ENCODE measurements at places on chromosomes 1 and 21.

DNA sequence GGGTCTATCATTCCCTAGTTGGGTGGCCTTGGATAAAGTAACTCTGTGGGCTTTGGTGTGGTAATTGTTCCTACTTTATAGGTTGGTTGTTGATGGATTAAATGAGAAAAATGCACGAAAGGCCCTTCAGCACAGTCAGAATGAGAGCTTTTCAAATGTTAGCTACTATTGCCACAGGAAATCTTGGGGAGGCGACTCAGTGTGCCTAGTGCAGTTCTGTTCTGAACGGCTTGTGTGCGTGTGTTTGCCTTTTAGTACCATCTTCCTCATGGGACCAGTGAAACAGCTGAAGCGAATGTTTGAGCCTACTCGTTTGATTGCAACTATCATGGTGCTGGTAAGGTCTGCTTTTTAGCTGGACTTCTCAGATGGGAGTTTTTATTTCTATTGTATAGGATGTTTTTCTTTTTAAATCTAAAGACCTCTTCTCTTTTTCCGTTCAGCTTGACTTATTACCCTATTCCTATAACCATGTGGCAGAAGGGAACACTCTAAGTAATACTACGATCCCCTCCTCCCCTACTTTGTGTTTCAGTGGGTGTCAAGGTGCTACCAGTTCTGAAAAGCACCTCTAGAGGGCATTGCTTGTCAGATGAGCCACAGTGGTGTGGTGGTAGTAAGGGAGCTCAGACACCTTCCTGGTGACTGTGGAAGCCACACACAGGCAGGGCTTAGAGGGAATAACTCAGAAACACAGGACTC, 9.2 kb downstream of the SFT2D2 start:
- DNase-seq: peak; percentile 65

- DNase-seq: no peak
Measured at GRCh38 chr1:74571891-74572290, 59.5 kb upstream of the LRRC53 start.

DNA sequence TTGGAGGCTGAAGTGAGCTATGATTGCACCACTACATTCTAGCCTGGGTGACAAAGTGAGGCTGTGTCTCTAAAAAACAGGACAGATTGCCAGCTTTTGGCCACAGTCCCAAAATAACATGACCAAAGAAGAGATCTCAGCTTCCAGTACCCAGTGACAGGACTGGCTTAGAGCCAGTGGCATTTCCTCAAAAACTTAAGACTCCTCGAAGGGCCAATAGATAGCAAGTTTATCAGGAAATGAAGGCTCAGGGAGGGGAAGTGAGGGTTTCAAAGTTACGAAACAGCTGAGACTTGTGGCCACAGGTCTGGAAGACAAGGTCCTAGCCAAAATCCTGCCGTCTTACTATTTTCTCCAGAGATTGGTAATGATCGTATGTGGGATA, 6.3 kb upstream of the TMEM39B start:
- DNase-seq: peak; percentile 21

DNA sequence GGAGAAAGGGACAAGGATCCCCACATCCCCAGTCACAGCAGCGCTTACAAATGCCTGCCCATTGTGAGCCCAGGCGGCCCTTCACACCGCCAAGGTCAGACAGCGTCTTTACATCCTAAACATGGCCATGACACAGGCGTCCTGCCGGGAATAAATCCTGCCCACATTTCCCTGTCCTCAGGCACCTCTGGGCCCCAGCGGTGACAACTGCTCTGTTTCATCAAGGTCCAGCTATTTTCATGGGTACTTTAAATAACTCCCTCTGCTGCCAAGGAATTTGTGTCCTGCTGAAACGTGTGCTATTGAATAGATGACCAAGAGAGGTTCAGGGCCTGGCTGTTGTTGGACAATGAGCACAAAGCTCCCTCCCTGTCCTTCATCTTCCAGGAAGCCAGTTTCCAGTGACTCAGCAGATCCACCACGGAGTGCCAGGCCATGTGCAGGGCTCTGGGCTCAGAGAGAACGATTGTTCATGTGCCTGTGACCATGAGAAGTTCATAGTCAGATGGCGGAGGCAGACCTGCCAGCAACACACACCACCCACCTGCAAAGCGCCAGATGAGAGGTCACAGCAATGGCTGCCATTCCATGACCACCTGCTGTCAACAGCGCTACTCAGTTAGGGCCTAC, 195.8 kb downstream of the MATN1 start:
- no peak for DNase-seq

DNA sequence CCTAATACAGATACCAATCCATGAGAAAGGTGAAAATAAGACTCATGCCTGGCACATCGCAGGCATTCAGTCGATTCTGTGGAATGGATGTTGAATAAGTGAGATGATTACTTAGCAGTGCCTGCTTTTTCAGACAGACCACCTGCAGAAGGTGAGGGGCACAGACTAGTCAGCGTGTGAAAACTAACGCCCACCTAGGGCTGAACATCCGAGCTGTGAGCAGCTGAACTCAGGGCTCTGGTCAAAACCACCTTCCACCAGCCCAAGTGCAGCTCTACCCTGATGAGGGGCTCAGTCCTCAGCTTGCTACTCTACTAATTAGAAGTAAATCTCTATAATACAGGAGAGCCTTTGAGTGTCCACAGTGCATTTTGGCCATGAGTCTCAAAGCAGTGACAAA, 32.5 kb downstream of the LMX1A start:
- DNase-seq: no peak

- DNase-seq: no peak
Measured at GRCh38 chr1:204924013-204924759, 53.5 kb downstream of the NFASC start.

- DNase-seq: no peak
Measured at GRCh38 chr1:171221665-171222591, 26.4 kb upstream of the FMO1 start.

- DNase-seq: no peak
Measured at GRCh38 chr21:41961282-41961701, 7.5 kb upstream of the C2CD2 start.

DNA sequence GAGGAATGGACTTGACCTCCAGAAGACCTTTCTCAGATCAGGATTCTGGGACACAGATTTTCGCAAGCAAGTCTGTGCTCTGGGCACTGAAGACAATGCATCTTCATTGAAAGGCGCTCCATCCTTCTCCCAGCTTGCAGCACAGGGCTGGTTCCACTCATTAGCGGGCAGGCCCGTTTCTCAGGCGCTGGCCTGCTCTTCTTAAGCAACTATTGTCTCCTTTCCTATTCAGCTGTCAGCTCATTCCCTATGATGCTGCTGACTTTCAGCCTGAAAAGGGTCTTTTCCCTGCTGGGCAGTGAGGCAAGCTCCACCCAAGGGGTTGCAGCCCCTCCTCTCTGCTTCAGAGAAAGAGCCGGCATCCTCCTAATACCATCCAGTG, 91.9 kb upstream of the PLXNA2 start:
- DNase-seq: no peak

DNA sequence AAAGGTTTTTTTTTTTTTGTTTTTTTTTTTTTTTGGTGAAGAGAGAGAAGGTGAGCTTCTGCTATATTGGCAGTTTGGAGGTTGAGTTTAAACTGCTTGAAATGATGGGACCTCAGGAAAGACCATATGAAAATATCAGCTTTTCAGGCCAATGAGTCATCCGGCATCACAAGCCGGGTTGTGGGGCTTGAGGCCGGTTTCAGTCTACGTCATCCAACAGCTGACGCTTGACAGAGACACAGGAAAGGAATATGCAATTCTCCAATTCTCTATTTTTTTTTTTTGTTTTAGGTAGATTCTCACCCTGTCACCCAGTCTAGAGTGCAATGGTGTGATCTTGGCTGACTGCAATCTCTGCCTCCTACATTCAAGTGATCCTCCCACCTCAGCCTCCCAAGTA, 52.4 kb downstream of the KCNJ6 start:
- no peak for DNase-seq

- DNase-seq: no peak
Measured at GRCh38 chr1:107512836-107513235, 372.0 kb downstream of the NTNG1 start.

DNA sequence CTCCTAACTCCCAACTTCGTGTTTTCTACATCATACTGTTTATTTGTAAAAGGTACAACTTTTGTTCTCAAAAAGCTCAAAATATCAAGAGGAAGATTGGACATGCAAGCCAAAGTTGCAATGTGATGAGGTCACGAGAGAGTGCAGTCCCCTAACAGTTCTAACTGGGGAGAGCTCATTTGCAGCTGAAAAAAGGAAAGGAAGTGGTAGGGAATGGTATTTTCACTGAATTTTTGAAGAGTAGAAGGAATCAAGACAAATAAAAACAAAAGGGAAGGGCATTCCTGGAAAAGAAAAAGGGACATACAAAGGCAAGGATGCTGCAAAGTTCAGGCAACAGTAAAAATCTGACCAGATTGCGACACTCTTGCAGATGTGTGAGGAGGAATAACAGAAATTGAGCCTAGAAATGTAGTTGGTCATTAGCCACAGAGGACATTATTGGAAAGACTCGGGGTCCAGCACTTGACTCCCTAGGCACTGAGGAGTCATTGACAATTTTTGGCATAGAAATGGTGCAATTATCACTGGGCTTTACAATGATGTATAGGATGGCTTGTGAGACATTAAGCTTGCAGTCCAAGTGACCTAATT, 67.9 kb downstream of the TBX15 start:
- DNase-seq: no peak

DNA sequence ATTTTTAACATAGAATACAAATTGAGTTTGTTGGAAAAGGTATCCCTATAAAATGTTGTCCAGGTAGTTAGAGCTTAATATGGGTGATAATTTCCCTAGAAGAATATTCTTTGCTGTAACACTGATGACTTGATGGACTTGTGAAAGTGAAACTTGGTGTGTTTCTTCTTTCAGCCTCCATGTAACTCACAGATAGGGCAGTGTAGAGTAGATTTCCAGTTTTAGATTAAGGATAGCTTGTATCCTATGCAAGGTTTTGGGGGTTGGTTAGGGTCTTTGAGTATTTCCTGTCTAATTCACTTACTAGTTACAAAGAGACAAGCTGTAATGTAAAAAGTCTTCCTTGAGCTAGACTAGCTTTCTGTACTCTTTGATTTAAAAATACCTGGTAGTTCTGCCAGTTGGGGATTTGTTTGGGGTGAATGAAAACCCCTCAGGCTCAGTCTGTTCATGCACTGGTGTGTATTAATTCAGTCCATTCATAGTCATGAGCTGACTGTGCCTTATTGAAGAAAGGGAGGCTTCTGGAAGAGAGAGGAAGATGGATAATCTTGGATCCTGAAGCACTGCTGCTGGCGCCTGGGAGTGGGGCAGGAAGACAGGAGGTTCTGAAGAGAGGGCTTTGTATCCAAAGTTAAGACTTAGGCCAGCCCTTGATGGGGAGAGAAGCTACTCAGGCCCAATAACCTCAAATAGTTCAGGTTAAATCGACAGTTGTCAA, 83.6 kb downstream of the CAMTA1 start:
- DNase-seq: no peak

DNA sequence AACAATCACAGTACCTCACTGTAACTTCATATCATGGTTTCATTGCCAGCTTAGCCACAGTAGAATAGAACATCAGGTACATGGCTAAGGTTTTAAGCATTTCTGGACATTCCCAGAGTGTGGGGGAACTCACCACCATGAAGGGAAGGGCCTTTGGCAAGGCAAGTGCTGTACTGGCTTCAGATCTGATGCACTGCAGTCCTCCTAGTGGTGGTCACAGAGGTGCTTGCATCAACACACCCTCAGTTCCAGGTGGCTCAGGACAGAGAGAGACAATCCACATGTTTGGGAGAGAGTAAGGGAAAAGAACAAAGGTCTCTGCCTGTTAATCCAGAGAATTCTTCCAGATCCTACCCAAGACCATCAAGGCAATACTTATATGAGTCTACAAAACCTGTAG, 528.4 kb upstream of the RGS18 start:
- no peak for DNase-seq

DNA sequence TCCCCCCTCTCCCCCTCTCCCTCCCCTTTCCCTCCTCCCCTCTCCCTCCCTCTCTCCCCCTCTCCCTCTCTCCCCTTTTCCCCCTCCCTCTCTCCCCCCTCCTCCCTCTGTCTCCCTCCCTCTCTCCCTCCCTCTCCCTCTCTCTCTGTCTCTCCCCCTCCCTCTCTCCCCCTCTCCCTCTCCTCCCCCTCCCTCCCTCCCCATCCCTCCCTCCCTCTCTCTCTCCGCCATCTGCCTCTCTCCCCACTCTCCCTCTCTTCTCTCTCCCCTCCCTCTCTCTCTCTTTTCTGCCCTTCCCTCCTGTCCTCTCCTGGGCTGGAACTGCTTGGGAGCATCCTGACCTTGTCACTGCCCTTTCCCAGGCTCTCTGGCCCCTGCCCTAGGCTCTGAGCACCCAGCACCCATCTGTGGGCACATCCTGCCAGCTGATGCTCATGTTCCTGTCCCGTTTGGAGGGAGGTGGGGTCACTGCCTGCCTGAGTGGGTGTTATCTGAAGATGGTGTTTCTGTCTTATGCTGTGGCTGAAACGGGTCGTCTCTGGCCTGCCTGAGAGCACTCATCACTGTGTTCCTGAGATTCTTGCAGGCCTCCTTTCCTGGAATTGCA, 10.8 kb downstream of the FTCD start:
- DNase-seq: no peak

- DNase-seq: no peak
Measured at GRCh38 chr1:108557296-108557695, 2.6 kb upstream of the EEIG2 start.

- DNase-seq: no peak
Measured at GRCh38 chr1:157659576-157660247, 40.9 kb downstream of the FCRL3 start.

- DNase-seq: no peak
Measured at GRCh38 chr1:35264871-35265270, 3.6 kb upstream of the ZMYM4 start.

DNA sequence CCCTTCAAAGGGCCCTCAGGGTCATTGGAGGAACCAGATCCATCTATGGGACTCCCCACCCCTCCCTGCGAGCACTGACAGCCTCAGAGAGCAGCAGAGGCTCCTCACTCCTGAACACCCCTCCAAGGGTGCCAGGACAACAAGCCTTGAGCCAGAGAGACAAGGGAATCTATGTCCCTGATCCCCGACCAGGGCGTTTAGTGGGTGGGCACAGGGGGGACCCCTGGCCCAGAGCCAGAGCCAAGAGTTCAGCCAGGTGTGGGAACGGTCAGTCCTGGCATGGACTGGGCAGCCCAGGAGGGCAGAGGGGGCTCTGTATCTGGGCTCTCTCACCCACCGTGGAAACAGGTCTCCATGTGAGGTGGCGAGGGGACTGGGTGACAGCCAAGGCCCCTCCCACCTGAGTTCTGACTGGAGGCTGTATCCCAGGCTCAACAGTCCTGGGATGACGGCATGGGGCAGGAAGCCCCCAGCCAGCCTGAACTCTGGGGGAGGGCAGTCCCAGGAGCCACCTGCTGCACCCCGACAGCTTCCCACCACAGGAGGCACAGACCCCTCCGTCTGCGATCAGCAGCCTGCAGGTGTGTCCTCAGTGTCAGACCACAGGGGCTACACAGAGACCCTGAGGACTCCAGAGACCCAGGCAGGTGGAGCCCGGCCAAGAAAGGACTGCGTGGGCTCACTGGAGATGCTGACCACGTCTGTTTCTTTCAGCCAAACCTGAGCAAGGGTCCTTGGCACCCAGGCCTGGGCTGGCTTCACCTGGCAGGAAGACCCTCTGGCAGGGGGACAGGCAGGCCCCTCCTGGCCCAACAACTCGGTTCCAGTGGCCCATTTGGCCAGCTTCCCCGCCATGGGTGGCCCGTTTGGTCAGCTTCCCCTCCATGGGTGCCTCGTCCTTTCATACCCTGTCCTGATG, 11.2 kb upstream of the SRARP start:
- DNase-seq: no peak

GRCh38 chr1:116988248-116988647, 13.3 kb upstream of the CD101 start:
- DNase-seq: no peak
